ENCODE measurements at places on chromosomes 5 and 9. TPM values are rescaled to one million over a fixed set of nuclear protein-coding genes. Genes with fewer than 3 reads are reported as not detected.

APBA1 gene
- total RNA-seq, result 0.05 TPM

ZNF618 gene
- 0.02 TPM for total RNA-seq

GZMA gene
- not detected for total RNA-seq

DNA sequence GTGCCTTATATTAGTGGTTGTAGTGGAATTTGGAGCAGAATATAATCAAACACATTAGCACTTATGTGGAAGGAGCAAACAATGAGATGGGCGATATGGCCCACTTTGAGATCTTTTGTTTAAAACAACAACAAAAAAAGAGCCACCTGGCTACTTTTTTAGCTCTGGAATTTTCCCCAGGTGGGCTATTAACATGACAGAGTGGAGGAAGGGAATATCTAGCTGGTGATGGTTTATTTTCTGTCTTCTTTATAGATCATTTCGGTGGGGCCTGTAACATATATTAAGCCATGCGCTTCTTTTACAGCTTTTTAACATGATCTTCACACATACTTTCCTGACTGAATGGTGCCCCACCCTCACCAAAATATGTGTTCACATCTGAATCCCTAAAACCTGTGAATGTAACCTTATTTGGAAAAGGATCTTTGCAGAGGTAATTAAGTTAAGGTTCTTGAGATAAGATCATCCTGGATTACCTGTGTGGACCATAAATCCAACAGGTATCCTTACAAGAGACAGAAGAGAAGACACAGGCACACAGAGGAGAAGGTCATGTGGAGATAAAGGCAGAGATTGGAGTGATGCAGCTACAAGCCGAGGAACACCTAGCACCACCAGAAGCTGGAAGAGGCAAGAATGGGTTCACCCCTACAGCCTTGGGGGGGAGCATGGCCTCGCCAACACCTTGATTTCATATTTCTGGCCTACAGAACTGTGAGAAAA lies 16.6 kb upstream of the ENTREP1 start:
- peaks cover 10% of the 10 kb centered on the region for H3K27me3 ChIP-seq
- no peaks in the 10 kb centered on the region for H3K4me1 ChIP-seq
- no peak overlapping the region for H3K27ac ChIP-seq
- no peak overlapping the region for H3K4me3 ChIP-seq

Measured in activated naive CD4-positive, alpha-beta T cell treated with anti-CD3 and anti-CD28 coated beads for 36 hours (primary cell).